ENCODE measurements at places on chromosomes 3 and 15.

DNA sequence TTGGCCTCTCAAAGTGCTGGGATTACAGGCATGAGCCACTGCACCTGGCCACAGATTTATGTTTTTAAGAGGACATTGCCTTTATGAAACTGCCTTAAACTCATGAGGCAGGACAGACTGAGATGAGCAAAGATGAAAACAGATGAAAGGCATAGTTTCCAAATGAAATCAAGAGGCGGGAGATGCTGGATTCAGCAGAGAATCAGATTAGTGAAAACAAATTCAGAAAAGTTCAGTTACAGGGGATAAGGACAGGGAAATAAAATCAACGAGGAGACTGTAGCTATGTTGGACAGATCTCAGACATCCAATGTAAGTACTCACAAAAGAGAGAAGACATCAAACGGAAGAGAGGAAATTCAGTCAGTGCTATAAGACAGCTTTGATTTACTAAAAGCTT, 68.1 kb downstream of the ADAMTSL3 start:
- DNase-seq, result no peak

DNA sequence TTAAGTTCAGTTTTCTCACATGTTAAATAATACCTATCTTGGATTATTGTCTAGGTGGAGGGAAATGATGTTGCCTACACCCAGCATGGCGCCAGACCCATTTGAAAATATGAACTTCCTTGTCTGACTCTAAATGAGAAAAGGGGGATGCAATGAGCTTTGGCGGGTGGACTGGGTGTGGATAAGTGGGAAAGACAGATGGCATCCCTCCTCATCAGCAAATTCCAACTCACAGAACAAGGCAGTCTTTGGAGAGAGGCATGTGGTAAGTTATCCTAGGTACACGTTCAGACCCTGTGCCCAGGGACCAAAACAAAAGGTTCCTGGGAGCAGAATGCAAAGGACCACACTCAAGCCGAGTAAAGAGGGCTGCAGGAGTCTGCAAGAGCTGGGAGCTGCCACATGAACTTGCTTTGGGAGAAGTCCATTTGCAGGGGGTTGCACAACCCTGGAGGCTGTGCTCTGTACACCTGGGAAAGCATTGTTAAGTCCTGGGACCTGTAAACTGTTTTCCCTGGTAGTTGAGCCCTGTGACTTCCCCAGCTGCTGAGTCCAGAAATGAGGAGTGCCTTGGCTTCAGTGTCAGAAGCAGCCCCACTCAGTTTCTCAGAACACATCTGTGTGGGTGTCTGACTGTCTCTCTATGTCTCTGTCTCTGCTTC, 102.3 kb upstream of the TPM1 start:
- no peak for DNase-seq

DNA sequence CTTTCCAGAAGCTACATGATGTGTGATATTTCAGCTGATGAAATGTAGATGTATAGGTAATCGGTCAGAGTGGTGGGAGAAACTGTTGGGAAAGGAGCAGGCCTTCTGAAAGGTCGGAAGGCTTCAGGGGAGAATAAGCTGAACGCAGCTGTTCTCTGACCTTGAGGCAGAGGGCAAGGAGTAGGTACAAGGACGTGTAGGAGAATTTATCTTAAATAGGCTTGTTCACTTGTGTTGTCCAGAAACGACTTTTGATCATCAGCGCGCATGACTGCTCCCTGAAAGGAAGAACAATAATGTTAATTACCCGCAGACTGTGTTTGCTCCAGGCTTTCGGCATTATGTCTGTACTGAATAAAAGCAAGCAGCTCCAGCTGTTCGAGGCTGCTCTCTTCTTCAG, 39.6 kb downstream of the GPR160 start:
- no peak for DNase-seq

DNA sequence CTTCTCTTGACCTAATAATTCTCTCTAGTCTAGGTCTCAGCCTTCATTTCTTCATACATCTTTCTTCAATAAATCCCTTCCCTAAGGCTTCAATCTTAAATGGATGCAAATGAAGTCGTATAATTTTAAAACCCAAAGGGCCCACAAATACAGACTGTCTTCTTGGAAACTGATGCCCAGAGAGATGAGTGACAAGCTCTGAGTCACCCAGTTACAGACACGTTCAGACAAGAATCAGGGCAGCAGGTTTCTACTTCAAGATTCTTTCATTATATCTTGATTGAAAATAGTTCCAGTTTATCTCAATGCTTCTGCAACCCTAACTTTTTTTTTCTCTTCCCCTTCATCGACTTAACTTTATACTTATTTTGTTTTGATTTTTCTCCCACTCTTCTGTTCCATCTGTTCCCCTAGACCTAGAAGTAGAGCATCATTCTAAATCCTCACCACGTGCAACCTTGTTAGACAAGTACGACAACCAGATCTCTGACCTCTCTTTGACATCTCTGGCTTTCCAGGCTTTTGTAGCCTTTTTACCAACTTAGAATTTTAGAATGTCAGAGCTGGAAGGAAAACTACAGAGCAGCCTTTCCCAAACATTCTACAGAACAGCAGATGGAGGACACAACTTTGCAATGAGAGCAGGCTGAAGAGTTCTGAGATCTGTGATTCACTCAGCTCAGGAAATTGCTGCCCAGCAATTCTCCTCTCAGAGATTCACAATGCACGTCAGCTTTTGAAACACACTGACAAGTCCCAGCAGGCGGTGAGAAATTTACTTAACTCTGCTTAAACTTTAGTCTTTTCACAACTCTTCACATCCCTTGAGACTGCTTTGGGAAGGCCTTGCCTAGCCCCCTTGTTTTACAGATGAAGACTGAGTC, 25.3 kb downstream of the NCEH1 start:
- DNase-seq, result no peak

DNA sequence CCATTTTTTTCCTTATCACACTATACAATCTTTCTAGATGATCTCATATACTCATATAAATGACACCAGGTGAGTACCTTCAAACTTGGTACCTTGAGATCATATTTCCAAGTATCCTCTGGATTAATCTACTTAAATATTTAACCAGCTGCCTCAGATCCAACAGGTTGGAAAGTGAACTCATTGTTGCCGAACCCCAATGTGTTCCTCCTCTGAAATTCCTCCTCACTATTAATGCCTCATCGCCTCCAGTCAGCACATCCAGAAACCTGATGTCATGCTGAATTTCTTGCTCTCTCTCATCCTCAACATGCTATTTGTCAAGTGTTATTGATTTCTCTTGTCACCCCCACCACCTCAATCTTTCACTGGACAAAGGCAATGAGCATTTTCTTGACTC, 221.8 kb downstream of the FMN1 start:
- no peak for DNase-seq

- no peak for DNase-seq
Measured at GRCh38 chr3:194346621-194347020, 4.5 kb downstream of the CPN2 start.

GRCh38 chr3:126998728-126999127, 15.8 kb downstream of the PLXNA1 start:
- DNase-seq, result no peak

GRCh38 chr15:60120100-60120499, 116.0 kb downstream of the FOXB1 start:
- no peak for DNase-seq

DNA sequence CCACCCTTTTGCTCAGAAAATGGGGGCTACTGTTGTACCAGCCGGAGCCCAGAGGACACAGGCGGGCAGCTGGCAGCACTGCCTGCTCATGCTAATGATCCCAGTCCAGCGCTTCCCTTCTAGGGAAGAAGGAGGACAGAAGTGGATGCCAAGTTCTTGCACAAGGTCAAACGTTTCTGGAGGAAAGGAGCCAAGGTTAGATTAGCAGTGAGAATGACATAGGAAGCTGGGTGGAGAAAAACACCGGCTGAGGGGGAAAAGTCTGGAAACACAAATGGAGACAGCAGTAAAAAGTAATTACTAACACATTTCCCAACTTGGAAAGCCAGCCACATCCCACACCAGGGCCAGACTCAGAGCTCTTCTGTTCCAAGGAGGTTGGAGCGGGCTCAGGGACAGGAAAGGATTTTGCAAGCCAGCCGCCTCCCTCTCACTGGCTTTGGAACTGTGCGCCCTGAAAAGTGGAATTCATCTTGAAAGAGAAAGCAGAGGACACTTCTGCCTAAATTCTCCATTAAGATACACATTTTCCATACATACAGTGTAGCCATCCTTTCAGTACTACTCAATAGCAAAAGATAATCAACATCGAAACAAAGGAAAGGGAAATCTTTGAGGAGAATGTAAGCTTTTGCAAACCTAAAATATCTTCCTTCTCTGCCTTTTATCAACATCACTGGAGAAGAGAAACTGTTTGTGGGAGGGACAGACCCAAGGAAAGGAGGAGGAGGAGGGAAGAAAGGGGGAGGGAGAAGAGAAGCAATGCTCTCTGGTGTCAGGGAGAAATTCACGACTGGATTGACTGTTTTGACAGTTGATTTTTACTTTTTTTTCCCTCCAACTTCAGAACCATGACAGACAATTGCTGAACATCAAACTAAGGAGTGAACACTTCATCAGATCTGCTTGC, 133.6 kb downstream of the CD47 start:
- no peak for DNase-seq

GRCh38 chr3:20752416-20752815, 566.4 kb upstream of the SGO1 start:
- DNase-seq, result no peak

DNA sequence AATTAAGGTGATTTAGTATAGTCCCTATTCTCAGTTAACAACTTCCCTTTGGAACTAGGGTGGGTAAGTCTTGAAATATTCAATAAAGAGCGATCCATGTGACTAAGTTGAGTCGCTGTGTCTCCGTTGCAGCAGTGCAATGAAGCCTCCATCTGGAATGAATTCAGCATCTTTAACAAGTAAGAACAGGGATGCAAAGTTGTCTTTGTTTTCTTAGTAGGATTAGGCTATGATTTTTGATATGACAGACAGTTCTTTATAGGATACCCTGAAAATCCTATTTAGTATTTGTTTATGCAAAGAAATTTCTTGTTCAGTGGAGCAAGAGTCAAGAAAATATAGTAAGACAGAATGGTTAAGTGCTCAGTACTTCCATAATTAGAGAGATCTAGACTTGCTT, 52.7 kb downstream of the RBMS3 start:
- no peak for DNase-seq

DNA sequence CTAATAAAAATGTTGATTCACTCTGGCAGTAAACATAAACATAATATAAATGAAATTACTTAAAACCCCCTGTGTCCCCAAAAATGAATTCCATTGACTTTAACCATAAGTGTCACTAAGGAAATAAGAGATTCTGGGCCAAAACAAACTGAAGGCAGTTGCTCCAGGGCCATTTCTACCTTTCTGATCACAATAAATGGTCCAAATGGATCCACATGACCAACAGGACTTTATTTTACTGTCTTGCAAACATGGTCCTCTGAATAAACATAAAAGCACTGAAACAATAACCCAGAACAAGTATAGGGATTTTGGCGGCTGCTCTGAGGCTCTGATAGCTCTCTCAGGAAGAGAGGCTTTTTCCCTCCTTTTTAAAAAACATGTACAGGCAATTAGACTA, 77.3 kb downstream of the ETFA start:
- no peak for DNase-seq

GRCh38 chr15:79192462-79193036, 90.0 kb upstream of the ANKRD34C start:
- no peak for DNase-seq

- DNase-seq, result no peak
Measured at GRCh38 chr3:157551961-157552360, 48.7 kb upstream of the VEPH1 start.

- DNase-seq, result no peak
Measured at GRCh38 chr3:105963161-105963560, 94.3 kb upstream of the CBLB start.

DNA sequence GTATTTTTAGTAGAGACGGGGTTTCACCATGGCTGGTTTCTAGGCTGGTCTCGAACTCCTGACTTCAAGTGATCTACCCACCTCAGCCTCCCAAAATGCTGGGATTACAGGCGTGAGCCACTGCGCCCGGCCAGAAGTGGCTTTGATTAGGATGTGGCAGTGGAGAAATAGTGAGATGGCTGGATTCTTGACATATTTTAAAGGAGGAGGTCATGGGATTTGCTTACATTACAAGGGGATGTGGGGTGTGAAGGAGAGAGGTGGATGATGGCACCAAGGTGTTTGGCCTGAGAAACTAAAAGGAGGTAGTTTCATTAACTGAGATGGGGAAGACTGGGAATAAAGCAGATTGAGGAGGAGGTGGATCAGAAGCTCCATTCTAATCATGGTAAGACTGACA, 15.0 kb upstream of the LTF start:
- no peak for DNase-seq

GRCh38 chr3:8509961-8510360, 8.3 kb downstream of the LMCD1 start:
- no peak for DNase-seq

- no peak for DNase-seq
Measured at GRCh38 chr3:37248164-37248563, 73.8 kb upstream of the LRRFIP2 start.

DNA sequence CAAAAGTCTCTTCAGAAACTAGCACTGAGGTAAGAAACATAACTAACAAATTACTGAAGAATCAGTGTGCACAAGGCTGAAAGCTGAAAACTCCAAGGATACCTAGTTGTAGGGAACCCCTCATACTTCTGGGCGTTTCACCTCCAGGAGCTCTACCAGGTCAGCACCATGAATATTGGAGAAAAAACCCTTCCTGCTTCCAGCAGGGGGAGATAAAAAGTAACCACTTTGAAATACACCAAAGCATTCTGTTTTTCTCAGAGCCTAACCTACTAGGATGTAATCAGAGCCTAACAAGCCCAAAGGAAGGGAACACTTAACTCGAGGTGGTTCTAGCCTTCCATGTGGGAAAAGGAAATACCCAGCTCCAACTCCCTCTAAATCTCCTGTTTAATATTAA, 175.8 kb upstream of the MME start:
- DNase-seq, result no peak

DNA sequence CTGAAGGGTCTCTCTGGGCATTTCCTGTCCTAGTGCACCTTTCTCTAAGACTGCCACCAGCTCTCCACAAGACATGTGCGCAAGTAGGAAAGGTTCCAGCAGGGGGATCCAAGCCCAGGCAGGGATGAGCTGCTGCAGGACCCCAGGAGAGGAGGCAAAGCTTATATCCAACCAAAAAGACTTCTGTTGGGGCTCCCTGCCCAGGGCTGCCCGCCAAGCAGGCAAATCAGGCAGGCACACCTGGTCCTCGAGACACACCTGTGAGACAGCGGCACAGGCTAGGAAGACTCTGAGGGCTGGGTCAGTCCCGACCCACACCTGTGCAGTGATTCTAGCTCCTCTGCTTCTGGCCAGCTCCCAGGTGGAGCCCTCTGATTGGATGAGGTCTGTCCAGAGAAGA, 80.6 kb downstream of the MYLK start:
- no peak for DNase-seq

All from activated naive CD8-positive, alpha-beta T cell treated with anti-CD3 and anti-CD28 coated beads, Interleukin-2, amount 50 U/mL, for 24 hours (primary cell).